Stimulated activated CD8-positive, alpha-beta memory T cell treated with anti-CD3 and anti-CD28 coated beads, Interleukin-2, amount 100 ng/mL, for 48 hours (primary cell): ENCODE measurements at places on chromosomes 5 and 9.
A peak's percentile ranks its signal among the peaks of the same experiment; 100 is the strongest.

GRCh38 chr9:125910286-125910685 lies 163.1 kb downstream of the PBX3 start:
- no peak for DNase-seq

DNA sequence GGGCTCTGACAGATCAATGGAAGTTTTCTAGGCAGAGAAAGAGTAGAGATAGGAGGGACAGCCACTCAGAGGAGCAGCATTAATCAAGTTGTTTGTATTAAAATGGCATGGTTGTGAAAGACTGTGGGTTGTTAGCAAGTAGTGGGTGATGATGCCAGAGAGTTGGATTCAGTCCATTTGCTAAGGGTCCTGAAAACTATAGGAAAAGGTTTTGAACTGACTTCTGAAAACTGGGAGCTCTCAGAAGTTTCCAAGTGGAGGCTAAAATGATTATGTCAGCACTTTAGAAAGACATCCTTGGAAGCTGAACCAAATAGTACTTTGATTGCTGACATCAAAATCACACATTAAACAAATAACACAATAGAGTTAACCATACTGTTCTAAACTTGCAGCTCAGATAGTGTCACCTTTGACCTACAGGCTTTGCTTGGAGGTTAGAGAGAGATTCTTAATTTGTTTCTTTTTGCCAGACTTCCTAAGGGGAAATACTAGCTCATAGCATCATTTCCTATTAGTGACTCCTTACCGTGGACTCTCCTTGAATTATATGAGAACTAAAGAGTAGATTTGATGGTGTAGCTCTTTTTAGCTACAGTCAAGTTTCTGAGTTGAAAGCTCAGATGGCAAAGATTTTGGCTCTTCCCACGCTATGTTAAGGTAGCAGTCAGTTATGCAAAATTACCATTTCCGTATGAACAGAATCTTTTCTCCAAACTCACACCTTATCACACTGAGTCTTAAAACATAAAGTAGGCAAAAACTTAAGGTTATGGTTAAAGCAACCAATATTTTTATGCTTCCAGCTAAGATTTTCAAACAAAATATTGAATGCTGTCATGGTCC lies 277.1 kb downstream of the NR3C1 start:
- DNase-seq: no peak

GRCh38 chr9:124673063-124673462 lies 98.0 kb downstream of the NR6A1 start:
- DNase-seq: no peak

- DNase-seq: peak; percentile 38
Measured at GRCh38 chr5:75052192-75053053, at the start of gene GCNT4. Gene GCNT4 (minus strand): TSS chr5:75052558. CDS start chr5:75030037, 22,521 bp downstream.

DNA sequence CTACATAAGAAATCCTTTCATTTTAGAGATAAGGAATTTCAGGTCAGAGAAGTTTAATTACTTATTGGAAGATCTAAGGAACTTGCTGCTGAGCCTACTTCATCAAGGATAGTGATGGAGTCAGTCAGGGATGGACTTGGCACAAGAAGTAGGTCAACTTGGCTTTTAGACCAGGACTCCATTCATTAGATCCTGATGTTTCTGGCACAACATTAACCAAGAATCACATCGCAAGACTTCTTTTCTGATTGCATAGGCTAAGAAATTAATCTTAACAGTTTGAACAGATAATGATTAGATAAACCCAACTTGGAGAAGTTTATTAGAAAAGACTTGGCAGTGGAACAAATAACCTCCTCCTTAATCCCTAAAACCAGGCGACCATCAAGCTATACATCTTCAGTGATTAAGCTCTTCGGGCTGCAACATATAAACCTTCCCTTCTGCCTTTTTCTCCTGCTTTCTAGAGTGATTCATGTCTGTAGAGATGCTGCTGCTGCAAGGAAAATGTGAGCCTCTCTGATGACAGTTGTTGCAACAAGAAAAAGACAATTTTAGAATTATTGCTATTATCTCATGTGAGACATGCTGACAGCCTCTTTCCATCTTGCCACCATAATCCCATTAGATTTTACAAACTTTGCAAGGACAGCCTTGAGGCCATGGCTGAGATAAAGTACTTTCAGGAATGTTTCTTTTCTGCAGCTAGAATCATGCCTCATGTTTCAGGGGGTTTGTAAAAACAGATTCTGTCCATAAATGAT lies 207.9 kb upstream of the SLC27A6 start:
- no peak for DNase-seq

GRCh38 chr9:119368179-119368578 lies 1.1 kb downstream of the BRINP1 start:
- no peak for DNase-seq

- DNase-seq: no peak
Measured at GRCh38 chr5:181059297-181060230, 19.5 kb downstream of the BTNL9 start.

GRCh38 chr5:38808666-38809343 lies 37.0 kb upstream of the OSMR start:
- DNase-seq: no peak

- no peak for DNase-seq
Measured at GRCh38 chr9:2228132-2228531, 213.0 kb downstream of the SMARCA2 start.

DNA sequence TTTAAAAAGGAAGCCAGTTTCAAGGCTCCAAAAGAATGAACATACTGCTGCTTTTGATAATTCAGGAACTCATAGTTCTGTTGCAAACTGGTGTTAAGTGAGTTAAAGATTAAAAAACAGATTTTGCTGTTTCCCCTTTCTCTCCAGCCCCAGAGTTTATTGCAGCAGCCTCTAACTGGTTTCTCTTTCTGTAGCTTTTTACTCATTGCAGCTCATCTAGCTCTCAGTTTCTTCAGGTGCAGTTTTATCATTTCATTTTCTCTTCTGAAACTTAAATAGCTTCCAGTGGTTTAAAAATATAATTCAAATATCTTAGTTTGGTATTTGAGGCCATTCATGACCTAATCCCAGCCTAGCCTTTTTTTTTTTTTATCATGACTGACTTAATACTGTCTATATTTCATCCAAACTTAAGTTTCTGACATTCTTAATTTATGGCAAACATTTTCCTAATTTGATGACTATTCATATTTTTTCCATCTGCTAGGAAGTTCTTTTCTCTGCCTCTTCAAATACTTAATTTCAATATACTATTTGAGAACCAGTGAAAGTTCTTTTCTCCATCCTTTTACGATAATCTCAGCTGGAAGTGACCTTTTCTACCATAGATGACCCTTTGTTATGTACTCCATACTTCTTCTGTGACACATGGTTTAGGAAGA lies 252.7 kb upstream of the GRIA1 start:
- no peak for DNase-seq

DNA sequence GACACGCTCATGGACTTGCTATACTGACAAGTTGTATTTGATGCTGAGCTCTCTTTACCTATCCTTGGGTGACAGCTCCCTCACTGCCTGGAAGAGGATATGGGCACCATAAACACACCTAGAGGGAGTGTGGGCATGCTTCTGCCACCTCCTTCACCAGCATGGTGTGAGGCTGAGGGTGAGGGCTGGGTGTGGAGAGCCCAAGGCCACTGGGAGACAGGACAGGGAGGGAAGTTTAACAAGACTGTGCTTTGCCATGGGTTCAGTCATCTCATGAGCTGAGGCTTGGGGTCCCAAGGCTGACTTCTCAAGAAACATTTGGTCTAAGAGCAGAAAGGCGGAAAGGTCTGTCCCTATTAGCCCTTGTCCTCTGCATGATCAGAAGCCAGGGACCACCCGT lies 93.6 kb upstream of the ANKRD55 start:
- DNase-seq: no peak

DNA sequence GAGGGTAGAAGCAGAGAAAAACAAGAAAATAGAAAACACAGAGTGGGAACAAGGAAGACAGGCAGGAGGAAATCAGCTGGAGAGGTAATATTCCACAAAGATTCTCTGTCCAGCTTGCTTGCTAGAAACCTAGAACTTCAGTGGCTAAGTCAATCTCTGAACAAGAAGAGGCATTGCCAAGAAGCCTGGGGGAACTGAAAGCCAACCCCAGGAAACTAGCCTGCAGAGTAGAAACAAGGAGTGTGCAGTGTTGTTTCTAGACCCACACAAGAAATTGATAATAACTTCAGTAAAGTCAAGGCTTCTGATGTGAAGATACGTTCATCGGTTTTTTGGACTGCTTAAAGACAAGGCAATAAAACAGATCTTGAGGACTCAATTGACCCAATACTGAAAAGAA lies 234.5 kb upstream of the MAP3K1 start:
- DNase-seq: no peak

DNA sequence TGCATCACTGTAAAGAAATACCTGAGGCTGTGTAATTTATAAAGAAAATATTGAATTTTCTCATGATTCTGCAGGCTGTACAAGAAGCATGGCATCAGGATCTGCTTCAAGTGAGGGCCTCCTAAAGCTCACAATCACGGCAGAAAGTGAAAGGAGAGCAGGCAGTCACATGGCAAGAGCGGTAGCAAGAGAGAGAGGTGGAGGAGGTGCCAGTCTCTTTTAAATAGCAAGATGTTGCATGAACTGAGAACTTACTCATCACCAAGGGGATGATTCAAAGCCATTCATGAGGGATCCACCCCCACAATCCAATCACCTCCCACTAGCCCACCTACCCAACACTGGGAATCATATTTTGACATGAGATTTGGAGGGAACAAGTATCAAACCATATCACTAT lies 184.5 kb upstream of the PAPPA start:
- DNase-seq: no peak

GRCh38 chr5:168401880-168402279 lies 84.4 kb upstream of the RARS1 start:
- no peak for DNase-seq

GRCh38 chr5:86442036-86442745 lies 175.6 kb upstream of the COX7C start:
- DNase-seq: no peak

GRCh38 chr9:109411798-109412352 lies 86.2 kb downstream of the PTPN3 start:
- DNase-seq: no peak

- DNase-seq: no peak
Measured at GRCh38 chr5:142152384-142152732, 43.8 kb downstream of the NDFIP1 start.

- DNase-seq: no peak
Measured at GRCh38 chr9:128969491-128969890, 22.0 kb downstream of the NUP188 start.

GRCh38 chr5:137737349-137738131 lies 1.7 kb upstream of the KLHL3 start:
- no peak for DNase-seq

GRCh38 chr9:133949486-133950061 lies 42.5 kb downstream of the VAV2 start:
- DNase-seq: no peak

GRCh38 chr5:154395407-154396106 lies 50.2 kb upstream of the SAP30L start:
- DNase-seq: no peak

GRCh38 chr5:64769855-64770254 lies 1.1 kb downstream of the CWC27 start:
- DNase-seq: no peak

DNA sequence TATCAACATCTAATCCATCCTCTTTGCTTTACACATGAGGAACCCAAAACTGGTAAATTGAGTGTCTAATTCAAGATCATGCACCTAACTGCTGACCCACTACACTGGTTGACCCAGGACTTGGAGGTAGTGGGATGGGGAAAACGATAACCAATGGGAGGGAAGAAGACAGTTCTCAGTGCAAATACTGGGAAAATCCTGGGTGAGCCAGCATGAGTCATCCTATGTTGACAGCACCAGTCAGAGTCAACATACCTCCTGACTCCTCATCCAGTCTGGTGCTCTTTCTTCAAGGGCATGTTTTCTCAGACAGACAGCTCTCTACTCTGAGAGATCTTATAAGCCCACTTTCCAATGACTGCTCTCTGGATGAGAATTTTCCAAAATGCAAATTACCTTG lies 232.8 kb upstream of the PTGER4 start:
- DNase-seq: no peak

- no peak for DNase-seq
Measured at GRCh38 chr5:111367115-111367514, 142.9 kb downstream of the CAMK4 start.

DNA sequence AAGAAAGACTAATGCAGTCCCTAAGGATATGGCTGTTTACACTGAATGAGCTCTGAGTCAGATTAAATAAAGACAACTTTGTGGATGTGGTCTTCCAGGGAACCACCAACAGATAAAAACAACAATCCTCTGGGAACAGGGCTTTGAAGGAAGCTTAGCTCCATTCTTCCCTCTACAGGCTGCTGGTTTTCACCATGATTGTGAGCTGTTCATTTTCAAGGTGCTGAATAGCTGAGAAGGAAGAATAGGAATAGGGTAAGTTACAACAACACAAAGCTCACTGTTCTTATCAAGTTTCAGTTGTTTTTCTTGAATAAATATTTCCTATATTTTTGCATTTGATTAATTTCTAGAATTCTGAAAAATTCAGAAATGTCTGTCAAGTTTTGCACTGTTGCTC lies 25.9 kb upstream of the PTAR1 start:
- no peak for DNase-seq

- DNase-seq: no peak
Measured at GRCh38 chr5:51997949-51998348, 614.7 kb downstream of the ISL1 start.

DNA sequence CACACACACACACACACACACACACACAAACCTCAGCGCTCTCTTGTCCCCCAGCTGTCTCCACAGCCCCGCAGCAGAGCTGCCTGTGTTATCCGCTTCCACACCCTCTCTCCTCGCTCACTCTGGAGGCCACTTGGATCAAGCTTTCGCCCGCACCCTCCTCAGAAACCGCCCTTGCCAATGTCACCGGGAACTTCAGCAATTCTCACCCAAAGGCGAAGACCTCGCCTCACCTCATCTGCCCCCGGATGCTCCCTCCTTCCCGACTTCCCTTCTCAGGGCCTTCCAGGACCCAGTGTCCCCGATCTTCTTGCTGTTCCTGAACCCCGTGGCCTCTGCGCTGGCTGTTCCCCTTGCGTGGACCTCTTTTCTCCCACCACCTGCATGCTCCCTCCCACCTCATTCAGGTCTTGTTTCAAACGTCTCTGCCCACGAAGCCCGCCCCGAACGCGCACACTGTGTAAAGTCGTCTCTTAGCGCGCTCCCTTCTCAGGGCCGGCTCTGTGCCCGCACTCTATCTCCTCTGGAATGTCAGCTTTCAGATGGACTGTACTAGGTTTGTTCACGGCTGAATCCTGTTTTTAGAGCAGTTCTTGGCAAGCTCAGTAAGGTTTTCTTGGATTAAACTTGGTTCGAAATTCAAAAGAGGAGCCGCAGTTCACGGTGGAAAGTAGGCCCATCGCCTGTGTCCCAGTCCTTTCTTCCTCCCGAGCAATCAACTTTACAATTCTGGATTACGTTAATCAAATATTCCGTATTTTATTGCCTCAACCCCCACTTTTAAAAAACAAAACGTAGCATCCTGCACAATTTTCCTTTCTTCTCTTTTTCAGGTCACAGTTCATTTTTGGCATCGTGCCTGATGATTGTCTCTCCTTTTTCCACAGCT lies 1.0 kb upstream of the TRIM7 start:
- no peak for DNase-seq

GRCh38 chr9:16824545-16825330 lies 45.7 kb downstream of the BNC2 start:
- DNase-seq: no peak
